ENCODE measurements at places on chromosomes 4 and X.

DNA sequence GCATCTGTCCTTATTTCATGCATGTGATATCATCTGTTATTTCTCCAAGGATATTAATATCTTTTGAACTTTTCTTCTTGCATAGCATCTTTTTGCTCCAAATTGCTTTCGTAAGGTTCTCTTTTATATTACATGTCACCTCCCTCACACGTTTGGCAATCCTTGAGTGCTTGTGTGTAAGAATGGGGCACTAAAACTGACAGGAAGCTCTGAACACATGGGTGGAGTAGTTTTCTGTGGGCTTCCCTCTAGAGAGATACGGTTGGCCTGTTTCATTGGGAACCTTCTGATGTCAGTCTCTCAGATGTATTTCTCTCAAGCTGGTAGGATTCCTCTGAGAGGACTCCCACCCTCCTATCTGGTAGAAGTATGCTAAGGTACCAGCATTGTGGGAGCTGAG lies 223.0 kb downstream of the MID1 start:
- no peak for DNase-seq

DNA sequence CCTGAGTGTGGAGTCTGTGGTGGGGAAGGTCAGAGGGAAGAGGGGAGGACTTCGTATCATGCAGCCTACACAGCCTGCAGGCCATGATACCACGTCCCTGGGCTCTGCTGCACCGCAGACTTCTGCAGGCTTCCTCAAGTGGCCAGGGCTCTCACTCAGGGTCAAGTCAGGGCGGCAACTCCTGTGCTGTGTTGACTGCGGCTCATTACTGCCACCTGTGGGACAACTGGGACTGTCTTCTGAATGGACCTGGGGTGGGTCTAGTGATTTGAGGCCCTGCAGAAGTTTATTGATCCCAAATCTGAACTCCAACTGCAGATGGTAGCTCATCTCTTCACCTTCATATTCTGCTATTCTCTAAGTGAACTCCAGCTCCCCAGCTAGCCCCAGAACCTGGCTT lies 167.1 kb downstream of the NSUN7 start:
- peak; percentile 56 for DNase-seq

DNA sequence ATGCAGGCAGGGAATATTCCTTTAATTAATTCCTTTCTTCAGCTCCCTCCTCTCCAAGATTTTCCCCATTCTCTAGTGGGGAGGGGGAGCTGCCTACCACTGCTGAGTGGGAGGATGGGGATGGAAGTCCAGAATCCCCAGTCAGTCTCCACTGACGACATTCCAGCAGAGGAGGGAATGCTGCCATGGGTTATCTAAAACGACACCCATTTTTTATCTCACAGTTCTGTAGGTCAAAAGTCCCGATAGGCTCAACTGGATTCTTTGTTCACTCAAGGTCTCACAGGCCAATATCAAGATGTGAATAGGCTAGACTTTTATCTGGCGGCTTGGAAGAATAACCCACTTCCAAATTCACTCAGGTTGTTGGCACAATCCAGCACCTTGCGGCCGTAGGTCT lies 64.4 kb downstream of the SH3KBP1 start:
- no peak for DNase-seq

DNA sequence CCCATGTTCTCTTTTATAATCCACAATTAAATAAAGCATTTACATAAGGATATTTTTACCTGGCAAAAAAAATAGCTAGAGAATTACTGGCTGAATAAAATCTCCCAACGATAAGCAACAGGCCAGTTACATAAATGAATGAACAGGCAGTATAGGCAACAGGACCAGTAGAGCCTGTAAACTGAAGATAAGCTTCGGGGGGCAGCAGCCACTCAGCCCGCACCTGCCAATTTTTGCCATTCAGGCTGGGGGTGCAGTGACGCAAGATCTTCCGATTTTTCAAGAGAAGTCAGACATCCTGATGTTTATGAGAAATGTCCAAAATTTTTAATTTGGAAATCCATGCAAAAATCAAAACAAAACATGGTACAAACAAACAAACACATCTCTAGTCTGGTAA lies 49.0 kb upstream of the CDKN2AIP start:
- DNase-seq: no peak

DNA sequence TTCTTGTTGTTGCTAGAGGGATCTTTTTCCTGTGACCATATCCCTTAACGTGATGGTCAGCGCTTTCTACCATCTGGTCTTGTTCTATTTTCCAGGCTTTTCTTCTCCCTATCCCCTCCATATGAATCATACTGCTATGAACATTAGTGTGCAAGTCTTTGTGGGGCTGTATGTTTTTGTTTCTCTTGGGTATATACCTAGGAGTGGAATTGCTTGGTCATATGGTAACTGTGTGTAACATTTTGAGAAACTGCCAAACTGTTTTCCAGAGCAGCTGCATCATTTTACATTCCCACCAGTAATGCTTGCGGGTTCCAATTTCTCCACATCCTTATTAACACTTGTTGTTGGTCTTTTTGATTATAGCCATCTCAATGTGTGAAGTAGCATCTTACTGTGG lies 121.4 kb downstream of the SPRY1 start:
- DNase-seq: no peak

- no peak for DNase-seq
These were observed 336.8 kb upstream of the CLNK start for GRCh38 chr4:11021333-11021732.

DNA sequence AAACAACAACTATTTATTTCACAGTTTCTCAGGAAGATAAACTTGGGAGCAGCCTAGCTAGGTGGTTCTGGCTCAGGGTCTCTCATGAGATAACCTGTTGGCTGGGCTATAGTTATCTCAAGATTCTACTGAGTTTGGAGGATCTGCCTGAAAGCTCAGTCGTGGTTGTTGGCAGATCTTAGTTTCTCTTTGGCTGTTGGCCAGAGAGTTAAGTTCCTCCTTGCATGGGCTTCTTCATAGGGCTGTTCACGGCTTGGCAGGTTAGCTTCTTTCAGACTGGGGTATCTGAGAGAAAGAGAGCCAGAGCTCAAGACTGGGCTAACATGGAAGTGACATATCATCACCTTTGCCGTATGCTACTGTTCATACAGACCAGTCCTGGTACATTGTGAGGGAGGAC lies 28.7 kb downstream of the SEC24B start:
- DNase-seq: no peak

DNA sequence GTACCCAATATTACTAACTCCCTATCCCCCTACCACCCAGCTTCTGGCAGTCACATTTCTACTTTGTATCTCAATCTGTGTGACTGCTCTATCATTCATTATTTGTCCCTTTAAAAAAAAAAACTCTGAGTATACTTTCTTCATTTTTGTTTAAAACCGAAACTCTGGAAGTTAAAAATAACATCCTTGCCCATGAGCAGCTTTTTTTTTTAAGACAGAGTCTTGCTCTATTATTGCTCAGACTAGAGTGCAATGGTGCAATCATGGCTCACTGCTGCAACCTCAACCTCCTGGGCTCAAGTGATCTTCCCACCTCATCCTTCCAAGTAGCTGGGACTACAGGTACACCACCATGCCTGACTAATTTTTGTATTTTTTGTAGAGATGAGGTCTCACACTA lies 15.8 kb downstream of the UBE2K start:
- DNase-seq: no peak

DNA sequence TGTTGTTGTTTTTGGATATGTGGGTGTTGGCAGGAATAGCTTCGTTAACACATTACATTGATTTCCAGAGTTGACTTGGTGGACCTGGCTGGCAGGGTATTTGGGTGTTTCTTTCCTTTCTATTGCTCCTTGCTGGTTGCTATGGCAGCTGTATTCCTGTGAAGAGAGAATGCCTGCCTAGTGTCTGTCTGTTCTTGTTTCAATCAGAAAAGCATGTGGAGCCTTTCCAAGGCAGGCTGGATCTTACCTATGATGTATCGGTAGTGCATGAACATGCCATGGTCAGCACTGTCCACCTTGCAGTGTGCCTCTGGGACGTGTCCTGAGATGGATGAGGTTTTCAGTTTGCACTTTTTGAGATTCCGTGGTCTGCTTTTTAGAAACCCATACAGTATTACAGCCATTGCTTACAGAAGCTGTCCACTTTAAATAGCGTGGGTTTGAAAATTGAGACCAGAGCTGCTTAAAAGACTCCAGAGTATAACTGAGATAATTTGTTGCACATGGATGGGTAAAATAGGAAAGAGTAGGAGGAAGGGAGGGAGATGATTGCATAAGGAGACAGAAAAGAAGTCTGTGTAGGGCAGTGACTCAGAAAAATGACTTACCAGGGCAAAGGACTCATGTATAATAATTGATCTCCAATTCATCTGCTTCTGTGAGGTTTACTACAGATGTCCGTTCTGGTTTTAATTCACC lies 20.0 kb upstream of the AADAT start:
- no peak for DNase-seq

- DNase-seq: no peak
These were observed 97.6 kb upstream of the NKX1-1 start for GRCh38 chr4:1503583-1504471.

GRCh38 chr4:98908182-98908581 lies 20.8 kb downstream of the EIF4E start:
- DNase-seq: no peak

GRCh38 chr4:38129460-38130227 lies 169.4 kb downstream of the PTTG2 start:
- no peak for DNase-seq

GRCh38 chrX:9848718-9849479 lies 62.7 kb downstream of the SHROOM2 start:
- no peak for DNase-seq

GRCh38 chrX:809081-809480 lies 178.5 kb downstream of the SHOX start:
- DNase-seq: no peak

GRCh38 chrX:10021461-10022272 lies 54.5 kb downstream of the CLDN34 start:
- no peak for DNase-seq

DNA sequence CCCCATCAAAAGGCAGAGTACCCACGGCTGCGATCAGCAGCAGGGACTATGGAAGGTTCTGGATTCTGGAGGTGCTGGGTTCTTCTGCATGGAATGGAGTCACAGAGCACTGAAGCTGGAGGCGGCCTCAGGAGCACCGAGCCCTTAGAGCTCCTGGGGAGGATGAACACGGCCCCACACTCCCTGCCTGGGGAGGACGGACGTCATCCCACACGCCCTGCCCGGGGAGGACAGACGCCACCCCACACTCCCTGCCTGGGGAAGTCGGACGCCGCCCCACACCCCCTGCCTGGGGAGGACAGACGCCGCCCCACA lies 9.9 kb downstream of the LRPAP1 start:
- no peak for DNase-seq

DNA sequence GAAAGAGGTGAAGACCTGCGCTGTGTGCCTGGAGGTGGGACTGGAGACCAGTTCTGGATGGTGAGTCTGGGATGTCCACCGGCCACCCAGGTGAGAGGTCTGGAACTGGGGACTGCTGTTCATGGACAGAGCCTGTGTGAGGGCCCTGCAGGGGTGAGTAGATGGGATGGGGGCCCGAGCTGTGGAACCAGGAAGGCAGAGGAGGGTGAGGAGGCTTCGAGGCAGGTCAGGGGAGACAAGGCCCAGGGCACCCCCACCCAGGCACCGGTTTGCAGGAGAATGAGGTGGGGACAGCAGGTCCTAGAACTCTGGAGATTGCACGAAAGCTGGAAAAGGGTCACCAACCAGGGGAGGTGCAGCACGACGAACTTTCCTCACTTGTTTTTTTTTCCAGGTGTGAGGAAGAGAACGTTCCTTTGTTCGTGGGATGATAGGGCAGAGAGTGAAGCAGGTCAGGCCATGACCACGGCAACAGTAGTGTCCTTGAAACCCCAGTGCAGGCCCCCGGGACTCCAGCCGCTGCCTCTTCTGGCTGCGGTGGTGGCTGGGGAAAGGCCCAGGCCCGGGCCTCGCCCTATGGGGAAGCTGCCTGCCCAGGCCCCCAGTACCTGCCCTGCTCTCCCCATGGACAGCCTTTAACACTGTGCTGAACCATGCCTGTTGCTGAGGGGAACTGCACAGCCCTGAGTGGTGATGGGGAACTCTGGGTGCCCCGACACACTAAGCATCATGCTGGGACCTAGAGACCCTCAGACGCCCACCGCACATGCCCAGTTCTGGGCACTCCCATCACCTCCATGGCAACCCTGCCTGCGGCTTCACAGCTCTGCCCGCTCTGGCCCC lies 22.9 kb downstream of the TNIP2 start:
- no peak for DNase-seq

DNA sequence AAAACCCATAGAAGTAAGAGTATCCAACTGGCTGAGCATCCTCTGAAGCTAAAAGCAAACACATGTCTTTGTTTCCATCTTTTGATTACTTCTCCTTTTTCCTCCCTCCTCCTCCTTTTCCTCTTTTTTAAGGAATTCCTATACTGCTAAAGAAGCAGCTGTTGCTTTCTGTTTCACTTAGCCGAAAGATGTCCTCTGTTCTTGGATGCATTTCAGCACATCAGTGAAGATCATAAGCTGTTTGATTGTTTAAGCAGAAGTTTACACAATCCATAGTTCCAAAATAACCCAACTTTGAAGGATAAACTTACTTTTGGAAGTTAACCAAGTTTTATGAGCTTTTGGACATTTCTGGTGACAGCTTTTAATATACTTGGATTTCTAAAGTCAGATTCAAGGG lies 55.1 kb upstream of the TNIP3 start:
- DNase-seq: no peak

GRCh38 chr4:119646347-119647071 lies 17.9 kb upstream of the PDE5A start:
- no peak for DNase-seq

DNA sequence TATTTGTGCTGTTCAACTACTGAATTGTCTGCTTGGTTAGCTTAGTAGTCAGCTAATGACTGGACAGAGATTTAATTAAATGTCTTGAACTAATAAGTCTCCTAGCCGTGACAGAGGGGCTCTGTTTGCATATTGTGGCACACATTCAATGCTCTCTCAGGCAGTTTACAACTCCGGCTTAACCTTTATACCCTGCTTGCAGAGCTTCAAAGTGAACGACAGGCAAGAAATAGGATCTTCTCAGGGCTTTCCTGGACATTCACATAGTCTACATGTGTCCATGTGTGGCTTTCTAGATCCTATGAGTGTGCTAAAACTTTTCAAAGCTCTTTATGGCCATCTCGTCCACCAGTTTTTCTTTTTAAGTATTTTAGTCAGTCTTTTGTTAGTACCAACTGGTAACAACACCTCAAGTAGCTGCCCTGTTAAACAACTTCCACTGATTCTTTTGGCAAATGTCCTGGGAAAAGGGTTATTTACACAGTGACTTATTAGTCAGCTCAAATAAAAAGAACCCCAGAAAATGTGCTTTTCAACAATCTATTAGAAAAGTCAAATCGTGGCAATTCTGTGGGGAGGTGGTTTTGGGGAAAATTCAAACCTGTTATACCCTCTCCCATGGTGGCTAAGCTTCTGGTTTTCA lies 28.6 kb downstream of the OR13H1 start:
- DNase-seq: no peak

GRCh38 chr4:36471903-36472302 lies 190.5 kb downstream of the DTHD1 start:
- DNase-seq: no peak
